A549 treated with ZK216348 at 1 μM for 4 hours (cell line): ENCODE measurements at places on chromosomes 5 and 9. TPM values are rescaled to one million over a fixed set of nuclear protein-coding genes. Genes with fewer than 3 reads are reported as not detected.

Gene DMRT3
- total RNA-seq = not detected in 5 replicates

Gene CEMIP2
- 66.6 to 93.2 TPM (median 77.9 TPM) in 5 replicates for total RNA-seq

Gene FRRS1L
- 0.15 to 0.47 TPM (median 0.19 TPM) in 5 replicates for total RNA-seq

Gene ADAMTS2
- 0.07 to 0.16 TPM (median 0.09 TPM) in 4 of 5 replicates, not detected in the other for total RNA-seq

Gene VLDLR
- 16.1 to 21.1 TPM (median 20.4 TPM) in 5 replicates for total RNA-seq

Gene KIF24
- 2.9 to 4.5 TPM (median 3.6 TPM) in 5 replicates for total RNA-seq

Gene CCL27
- 0.25 to 0.94 TPM (median 0.34 TPM) in 3 of 5 replicates, not detected in the others for total RNA-seq

Gene ZDHHC11
- 11.9 to 21.0 TPM (median 19.8 TPM) in 5 replicates for total RNA-seq

Gene NUDCD2
- 28.4 to 34.9 TPM (median 34.4 TPM) in 5 replicates for total RNA-seq

Gene SLC6A18
- total RNA-seq = not detected in 5 replicates

Gene SPATA31A3
- not detected in 5 replicates for total RNA-seq

Gene SEMA4D
- total RNA-seq = 3.7 to 10.0 TPM (median 5.8 TPM) in 5 replicates

Gene ZBED3
- 3.0 to 4.5 TPM (median 3.7 TPM) in 5 replicates for total RNA-seq

Gene ALDOB
- total RNA-seq = not detected in 5 replicates

Gene RLN2
- total RNA-seq = 0.21 to 0.42 TPM (median 0.38 TPM) in 3 of 5 replicates, not detected in the others

Gene PLEKHG4B
- 0.50 to 1.7 TPM (median 1.0 TPM) in 5 replicates for total RNA-seq

Gene NREP
- 2.1 to 5.2 TPM (median 3.3 TPM) in 5 replicates for total RNA-seq

Gene CARD19
- 41.0 to 68.7 TPM (median 61.0 TPM) in 5 replicates for total RNA-seq

Gene SRP19
- total RNA-seq = 75.8 to 134 TPM (median 88.0 TPM) in 5 replicates

Gene IFNA13
- total RNA-seq = not detected in 5 replicates

Gene GRAMD2B
- 0.69 to 0.96 TPM (median 0.80 TPM) in 5 replicates for total RNA-seq

Gene PPIC
- 14.9 to 20.3 TPM (median 17.7 TPM) in 5 replicates for total RNA-seq

Gene YIPF5
- 68.0 to 82.0 TPM (median 71.1 TPM) in 5 replicates for total RNA-seq

Gene LSM11
- 2.0 to 3.5 TPM (median 3.3 TPM) in 5 replicates for total RNA-seq

Gene CAVIN4
- total RNA-seq = 0.38 to 0.86 TPM (median 0.56 TPM) in 5 replicates

Gene SEMA6A
- 0.11 TPM in 1 of 5 replicates, not detected in the others for total RNA-seq

Gene LCP2
- not detected in 5 replicates for total RNA-seq

Gene SV2C
- 0.01 to 0.02 TPM in 2 of 5 replicates, not detected in the others for total RNA-seq

Gene CPLANE1
- 2.9 to 5.2 TPM (median 4.8 TPM) in 5 replicates for total RNA-seq

Gene ST8SIA4
- total RNA-seq = 0.12 to 0.78 TPM (median 0.47 TPM) in 5 replicates

Gene WDR41
- 38.9 to 61.4 TPM (median 42.4 TPM) in 5 replicates for total RNA-seq

Gene TENT4A
- 17.4 to 25.3 TPM (median 21.3 TPM) in 5 replicates for total RNA-seq

Gene TXNDC8
- total RNA-seq = not detected in 5 replicates

Gene CATSPER3
- total RNA-seq = 0.20 to 0.57 TPM (median 0.40 TPM) in 5 replicates

Gene PCDHB12
- total RNA-seq = not detected in 5 replicates

Gene MLLT3
- total RNA-seq = 14.3 to 21.9 TPM (median 16.7 TPM) in 5 replicates

Gene SLC4A9
- 0.33 TPM in 1 of 5 replicates, not detected in the others for total RNA-seq

Gene FIBCD1
- 4.1 to 16.6 TPM (median 14.7 TPM) in 5 replicates for total RNA-seq

Gene FER
- 3.1 to 7.4 TPM (median 6.2 TPM) in 5 replicates for total RNA-seq

Gene TLX3
- total RNA-seq = not detected in 5 replicates

Gene NPR3
- 15.6 to 22.5 TPM (median 19.0 TPM) in 5 replicates for total RNA-seq

Gene FRMD3
- total RNA-seq = 3.1 to 5.5 TPM (median 4.2 TPM) in 5 replicates

Gene TRPM3
- total RNA-seq = not detected in 5 replicates

Gene STXBP1
- 14.4 to 19.3 TPM (median 18.2 TPM) in 5 replicates for total RNA-seq

Gene PLPP7
- not detected in 5 replicates for total RNA-seq

Gene CDH6
- 0.07 to 0.15 TPM (median 0.11 TPM) in 4 of 5 replicates, not detected in the other for total RNA-seq

Gene FREM1
- total RNA-seq = not detected in 5 replicates

Gene LCN2
- total RNA-seq = 3.4 to 6.8 TPM (median 3.5 TPM) in 5 replicates

Gene MARCHF3
- total RNA-seq = 0.71 to 1.7 TPM (median 1.3 TPM) in 5 replicates

Gene SLC1A1
- 0.89 to 1.6 TPM (median 1.3 TPM) in 5 replicates for total RNA-seq

Gene NFX1
- 28.5 to 33.2 TPM (median 30.4 TPM) in 5 replicates for total RNA-seq

Gene OLFML2A
- 16.5 to 31.7 TPM (median 24.6 TPM) in 5 replicates for total RNA-seq

Gene AQP7
- total RNA-seq = 0.36 to 0.95 TPM (median 0.47 TPM) in 5 replicates

Gene FOXD4L3
- total RNA-seq = 0.25 TPM in 1 of 5 replicates, not detected in the others

Gene SNAPC4
- 8.1 to 14.7 TPM (median 12.2 TPM) in 5 replicates for total RNA-seq

Gene PARP8
- total RNA-seq = 0.07 to 0.15 TPM (median 0.13 TPM) in 5 replicates
